ENCODE measurements at places on chromosomes 7 and 10.
A peak's percentile ranks its signal among the peaks of the same experiment; 100 is the strongest.

- no peak for DNase-seq
Observed at GRCh38 chr7:102313997-102314780, 27.5 kb downstream of the SH2B2 start.

DNA sequence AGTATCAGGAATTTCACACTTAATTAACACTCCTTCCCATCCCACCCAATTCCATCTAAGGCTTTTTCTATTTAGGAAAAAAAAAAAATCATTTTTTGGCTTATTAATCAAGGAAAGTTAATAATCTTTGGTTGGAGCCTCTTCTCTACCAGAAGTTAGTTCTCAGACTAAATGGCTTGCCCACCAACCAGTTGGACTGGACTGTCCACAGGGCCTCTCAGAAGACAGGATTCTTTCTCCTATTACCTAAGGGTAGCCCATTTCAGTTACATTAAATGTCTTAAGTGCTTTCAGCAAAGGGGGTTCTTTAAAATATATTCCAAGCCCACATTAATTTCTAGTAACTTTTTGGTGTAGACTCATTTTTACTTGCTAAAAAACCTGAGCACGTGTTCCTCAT lies 35.2 kb downstream of the GLUD1 start:
- no peak for DNase-seq

DNA sequence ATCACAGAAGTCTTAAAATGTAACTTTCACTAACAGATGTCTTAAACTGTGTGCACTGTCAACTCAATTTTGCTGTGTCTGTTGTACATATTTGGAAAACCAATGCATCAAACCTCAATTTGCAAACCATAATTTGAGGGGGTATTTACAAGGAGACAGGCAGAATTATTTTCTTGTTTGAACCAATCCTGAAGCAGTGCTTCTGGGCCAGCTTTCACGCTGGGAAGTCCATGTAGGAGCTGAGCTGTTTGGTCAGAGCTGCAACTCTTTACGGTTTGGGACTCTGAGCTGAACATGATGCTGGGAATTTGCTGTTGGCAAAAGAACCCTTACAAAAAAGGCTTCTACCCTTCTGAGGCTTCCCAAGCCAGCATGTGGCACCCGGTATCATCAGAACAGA lies 43.2 kb upstream of the EPC1 start:
- no peak for DNase-seq

GRCh38 chr10:86073199-86073977 lies 293.2 kb downstream of the GRID1 start:
- DNase-seq: no peak

DNA sequence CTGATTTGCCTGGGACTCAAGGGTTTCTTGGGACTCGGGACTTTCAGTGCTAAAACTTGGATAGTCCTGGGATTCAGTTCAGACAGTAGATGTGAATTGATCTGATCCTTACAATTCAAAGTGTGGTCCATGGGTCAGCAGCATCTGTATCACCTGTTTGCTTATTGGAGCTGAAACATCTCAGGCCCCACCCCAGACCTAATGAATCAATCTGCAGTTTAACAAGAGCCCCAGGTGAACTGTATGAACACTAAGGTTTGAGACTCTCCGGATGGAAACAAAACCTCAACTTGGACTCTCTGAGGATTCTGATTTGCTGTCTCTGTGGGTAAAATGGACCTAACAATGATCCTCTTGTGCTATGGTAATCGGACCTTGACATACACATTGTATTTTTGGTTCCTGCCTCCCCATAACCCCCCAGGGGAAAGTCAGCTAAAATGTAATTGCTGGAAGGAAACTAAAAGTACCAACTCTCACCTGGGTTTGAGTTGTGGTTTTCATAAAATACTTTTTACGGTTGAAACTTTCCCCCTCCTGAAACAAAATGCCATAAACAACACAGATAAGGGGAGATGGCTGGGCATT lies 11.7 kb downstream of the CYP26A1 start:
- DNase-seq: no peak

GRCh38 chr7:132666774-132667172 lies 90.5 kb upstream of the PLXNA4 start:
- no peak for DNase-seq

DNA sequence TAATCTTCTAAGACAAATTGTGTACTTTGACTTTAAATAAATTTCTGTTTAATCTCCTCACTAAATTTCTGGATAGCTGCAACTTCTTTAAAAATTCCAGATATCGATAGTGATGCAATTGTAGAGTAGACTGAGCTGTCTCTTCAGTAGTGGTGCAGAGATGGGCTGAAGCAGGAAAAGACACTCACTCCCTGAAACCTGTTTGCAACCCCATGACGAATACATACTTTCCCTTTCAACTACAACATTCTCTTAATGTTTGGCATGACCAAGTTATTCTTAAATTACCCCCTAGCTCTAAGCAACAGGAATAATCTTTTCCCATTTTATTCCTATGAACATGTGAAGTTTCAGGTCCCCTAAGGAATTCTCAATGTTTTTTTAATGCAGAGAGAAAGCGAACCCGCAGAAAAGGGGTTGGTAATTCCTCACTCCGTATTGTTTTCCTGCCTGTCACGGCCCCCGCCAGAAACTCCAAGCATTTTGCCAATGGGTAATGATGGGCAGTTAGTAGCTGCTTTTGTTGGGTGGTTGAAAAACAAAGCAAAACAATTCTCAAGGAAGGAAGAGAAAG lies 1.3 kb downstream of the THSD7A start:
- DNase-seq: peak; percentile 25

- DNase-seq: peak; percentile 7
Observed at GRCh38 chr10:81081887-81082620, 544.4 kb downstream of the SH2D4B start.

- DNase-seq: no peak
Observed at GRCh38 chr7:117755136-117755535, 118.1 kb downstream of the CTTNBP2 start.

- no peak for DNase-seq
Observed at GRCh38 chr7:29331163-29331562, 136.6 kb downstream of the CHN2 start.

GRCh38 chr10:59126991-59127390 lies 49.5 kb upstream of the PHYHIPL start:
- DNase-seq: no peak

GRCh38 chr7:114930829-114931655 lies 9.1 kb downstream of the MDFIC start:
- DNase-seq: no peak

DNA sequence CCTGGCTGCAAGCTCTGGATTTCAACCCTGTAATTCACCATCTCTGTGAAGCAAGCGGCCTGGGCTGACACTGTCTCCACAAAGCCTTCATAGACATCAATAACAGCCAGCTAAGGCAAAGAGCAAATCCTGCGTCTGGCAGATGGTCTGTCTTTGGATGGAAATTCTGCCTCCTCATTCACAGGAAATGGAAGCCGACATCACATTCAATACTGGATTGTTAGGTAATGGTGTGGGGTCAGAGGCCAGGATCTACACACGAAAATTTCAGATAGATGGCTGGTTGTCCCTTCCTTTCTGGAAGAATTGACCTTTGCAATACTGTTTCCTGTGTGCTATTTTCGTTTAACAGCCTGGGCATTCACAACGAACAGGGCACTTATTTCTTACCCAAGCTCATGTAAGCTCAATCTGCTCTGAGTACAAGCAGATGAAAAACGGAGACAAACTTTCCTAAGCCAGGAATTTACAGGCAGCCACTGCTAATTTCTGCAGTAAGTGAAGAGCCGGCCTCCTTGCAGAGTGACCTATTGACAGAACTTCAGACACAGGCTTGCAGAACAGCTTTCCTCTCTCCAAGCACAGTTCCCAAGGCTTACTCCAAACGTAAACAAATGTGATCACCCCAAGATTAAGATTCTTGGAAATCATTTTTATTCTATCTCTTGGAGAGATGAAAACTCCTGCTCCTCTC lies 3.1 kb upstream of the ADAM12 start:
- DNase-seq: no peak

DNA sequence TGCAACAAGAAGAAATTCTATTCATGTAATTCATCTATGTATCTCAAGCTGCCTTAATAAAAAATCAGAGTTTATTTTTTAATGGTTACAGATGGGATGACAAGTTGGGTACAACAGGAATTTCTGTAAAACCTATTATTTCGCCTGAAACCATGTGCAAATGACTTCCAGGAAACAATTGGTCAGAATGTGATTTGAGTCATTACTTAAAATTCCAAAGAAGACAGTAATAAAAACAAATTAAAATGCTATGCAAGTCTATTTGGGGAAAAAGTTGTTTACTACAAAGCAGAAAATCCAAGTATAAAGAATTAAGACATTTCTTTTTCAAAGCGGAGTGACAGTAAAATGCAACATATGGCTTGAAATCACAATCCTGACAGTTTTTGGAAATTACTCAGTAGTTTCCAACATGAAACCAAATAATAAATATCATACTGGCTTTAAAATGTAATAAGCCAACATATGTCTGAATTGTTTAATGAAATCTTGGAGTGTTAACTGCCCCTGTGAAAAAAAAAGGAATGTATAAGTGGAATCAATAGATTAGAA lies 41.5 kb upstream of the SEMA3C start:
- DNase-seq: no peak

- DNase-seq: no peak
Observed at GRCh38 chr7:16785321-16785720, 19.5 kb downstream of the AGR2 start.

GRCh38 chr10:80949785-80950184 lies 412.1 kb downstream of the SH2D4B start:
- DNase-seq: no peak

GRCh38 chr10:28410420-28411135 lies 107.7 kb upstream of the MPP7 start:
- peak; percentile 22 for DNase-seq

DNA sequence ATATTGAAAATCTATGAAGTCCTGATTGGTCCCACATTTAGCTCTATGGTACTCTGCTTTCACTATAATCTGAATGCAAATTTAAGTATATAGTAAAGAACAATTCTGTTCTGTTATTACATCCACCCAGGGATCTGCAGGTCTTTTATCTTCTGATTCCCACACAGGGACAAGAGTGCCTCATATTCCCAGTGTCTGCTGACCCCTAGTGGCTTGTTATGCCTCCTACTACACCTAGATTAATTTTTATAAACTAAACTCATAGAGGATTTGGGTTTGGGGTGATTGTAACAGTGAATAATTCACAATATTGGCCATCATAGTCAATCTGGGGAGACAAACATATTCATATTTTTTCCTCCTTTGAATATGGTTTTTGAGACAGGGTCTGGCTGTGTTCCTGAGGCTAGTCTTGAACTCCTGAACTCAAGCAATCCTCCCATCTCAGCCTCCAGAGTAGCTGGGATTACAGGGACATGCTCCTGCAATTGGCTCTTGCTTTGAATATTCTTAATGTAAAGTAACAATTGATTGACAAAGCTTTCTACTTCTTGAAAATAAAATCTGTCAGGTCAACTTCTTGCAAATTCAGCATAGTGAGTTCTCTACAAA lies 282.1 kb downstream of the KCND2 start:
- peak; percentile 68 for DNase-seq

DNA sequence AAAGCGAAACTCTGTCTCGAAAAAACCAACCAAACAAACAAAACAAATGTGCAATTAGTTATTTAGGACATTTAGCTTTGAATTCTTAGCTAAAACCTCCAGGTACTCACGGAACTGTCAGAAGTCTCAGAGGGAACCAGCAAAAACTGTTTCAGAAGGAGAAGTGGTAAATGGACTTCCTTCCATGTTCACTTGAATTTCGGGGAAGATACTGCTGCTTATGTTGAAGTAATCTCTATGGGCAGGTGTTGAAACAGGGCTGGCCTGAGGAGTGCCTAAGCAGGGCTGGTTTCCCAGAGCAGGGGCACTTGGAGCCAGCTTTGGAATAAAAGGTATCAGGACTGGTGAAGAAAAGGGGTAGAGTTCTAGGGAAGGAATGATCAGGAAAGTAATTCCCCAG lies 2.4 kb upstream of the EXOC6 start:
- DNase-seq: no peak

DNA sequence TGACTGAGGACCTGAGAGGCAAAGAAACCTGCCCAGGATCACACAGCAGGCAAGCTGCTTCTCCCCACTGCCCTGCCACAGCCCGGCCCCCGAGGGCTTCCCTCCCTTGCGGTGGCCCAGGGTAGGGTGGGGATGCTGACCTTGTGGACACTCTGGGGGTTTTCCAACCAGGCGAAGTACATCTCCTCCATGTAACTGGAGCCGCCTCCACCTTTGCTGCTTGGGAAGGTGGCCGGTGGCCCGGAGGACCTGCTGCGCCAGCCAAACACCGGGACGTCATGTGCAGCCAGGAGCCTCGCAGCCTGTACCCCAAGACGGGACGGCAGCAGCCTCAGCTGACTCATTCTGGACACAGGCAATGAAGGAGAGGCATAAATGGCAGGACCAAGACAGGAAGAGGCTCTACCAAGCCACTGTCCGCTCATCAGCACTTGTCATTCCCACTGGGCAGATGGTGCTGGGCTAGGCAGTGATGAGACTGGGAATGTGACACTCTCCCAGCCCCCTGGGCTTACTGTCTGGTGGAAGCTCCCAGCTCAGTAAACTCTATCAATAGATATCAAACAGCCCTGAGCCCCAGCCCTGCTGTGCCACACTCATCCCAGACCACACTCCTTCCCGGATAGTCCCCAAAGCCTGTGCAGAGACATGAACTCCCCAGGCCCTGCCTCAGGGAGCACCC lies 3.7 kb downstream of the OGDHL start:
- no peak for DNase-seq

GRCh38 chr7:13907831-13908230 lies 81.6 kb downstream of the ETV1 start:
- DNase-seq: no peak

DNA sequence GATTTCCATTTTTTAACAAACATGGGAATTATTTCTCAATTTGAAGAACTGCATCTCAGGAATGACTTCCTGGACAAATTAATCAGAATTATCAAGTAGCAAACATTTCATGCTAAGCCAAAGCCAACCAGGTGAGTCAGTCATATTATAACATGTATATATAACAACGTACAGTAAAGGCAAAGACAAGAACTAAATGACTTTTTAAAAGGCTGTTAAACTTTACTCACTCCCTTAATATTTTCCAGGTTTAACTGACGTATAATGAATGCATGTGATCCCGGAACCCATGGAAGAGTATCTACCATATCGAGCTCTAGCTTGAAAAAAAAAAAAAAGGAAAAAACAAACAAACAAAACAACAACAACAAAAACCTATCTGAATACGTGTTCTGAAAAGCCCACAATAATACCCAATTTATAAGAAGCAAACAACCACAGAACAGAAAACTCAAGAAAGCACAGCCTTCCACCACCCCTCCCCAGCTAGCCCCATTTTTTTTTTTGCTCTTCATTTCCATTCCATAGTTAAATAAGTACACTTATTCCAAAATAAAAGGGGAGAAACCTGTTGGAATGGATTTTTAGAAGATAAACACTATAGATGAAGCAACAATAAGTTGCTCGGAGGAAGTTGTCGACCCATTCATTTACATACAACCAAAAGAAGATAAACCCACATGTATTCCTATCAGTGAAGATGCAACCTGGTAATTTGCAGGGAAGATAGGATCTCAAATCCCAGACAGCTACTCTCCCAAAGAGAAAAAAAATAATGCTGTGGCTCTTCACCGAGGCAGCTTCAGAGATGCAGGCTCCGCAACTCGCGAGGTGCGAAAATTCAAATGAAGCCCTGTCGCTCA lies 537 bp downstream of the NAPEPLD start:
- DNase-seq: peak; percentile 19

GRCh38 chr10:13970957-13971353 lies 359.8 kb downstream of the FRMD4A start:
- no peak for DNase-seq

GRCh38 chr10:45000138-45000751 lies 478 bp upstream of the ZNF22 start:
- DNase-seq: peak; percentile 74

GRCh38 chr10:47443145-47443544 lies 40.8 kb downstream of the ANXA8 start:
- no peak for DNase-seq

Data from amniotic epithelial cell (primary cell).